Activated CD4-positive, CD25-positive, alpha-beta regulatory T cell treated with anti-CD3 and anti-CD28 coated beads, Interleukin-2, amount 50 U/mL, for 72 hours (primary cell): ENCODE measurements at places on chromosomes 5 and 9.

GRCh38 chr9:118674942-118675341 is 694.3 kb downstream of the BRINP1 start:
- DNase-seq, result no peak

- no peak for DNase-seq
These were observed 19.3 kb downstream of the QRFP start for GRCh38 chr9:130877300-130877699.

DNA sequence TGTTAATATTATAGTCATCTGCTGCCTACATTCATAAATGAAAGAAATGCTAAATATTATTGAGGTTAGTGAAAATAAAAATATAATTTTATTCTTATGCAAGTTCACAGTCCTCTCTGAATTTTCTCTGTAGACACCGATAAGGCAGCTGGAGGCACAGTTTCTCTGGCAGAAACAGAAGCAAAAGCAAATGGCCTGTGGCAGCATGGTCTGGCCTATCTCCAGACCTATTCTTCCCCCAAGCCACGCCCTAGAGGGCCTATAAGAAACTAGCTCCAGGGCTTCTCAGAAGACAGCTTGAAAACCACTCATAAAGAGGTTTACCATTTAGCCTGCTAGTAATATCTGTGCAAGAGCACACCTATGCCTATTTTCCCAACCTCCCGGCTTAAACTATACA is 28.4 kb downstream of the MRPS27 start:
- DNase-seq, result no peak

- DNase-seq, result no peak
These were observed 35.9 kb upstream of the UBAP2 start for GRCh38 chr9:34084562-34084961.

DNA sequence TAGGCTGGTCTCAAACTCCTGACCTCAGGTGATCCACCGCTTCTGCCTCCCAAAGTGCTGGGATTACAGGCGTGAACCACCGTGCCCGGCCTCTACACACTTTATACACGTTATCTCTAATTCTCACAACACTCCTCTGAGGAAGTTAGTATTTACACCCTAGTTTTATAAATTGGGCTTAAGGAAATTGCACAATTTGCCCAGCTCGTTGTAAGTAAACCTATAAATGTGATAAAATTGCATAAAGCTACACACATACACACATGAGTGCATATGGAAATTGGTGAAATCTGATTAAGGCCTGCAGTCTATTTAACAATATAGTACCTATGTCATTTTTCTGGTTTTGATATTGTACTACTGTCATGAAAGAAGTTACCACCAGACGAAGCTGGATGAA is 4.4 kb upstream of the SLC4A9 start:
- DNase-seq, result no peak

DNA sequence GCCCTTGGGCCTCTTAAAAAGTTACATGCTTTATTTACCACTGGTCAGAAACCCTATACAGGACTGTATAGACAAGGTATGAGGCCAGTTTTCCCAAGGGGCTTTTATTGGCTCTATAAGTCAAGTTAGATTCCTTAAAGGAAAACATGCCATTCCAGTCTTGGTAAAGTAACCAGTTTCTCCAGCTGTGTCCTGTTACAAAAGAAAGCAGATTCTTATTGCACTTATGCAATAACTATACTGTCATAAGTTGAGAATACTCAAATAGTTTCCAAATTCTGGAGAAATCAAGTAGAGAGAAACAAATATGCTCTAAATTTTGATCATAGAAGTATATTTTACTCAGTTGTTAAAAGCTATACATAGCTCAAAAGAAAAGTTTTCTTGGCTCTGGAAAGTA is 47.2 kb downstream of the PTGS1 start:
- DNase-seq, result no peak
